ENCODE measurements at places on chromosomes 2 and 18.

GRCh38 chr2:237479747-237480146 lies 7.3 kb upstream of the MLPH start:
- no peak for DNase-seq

DNA sequence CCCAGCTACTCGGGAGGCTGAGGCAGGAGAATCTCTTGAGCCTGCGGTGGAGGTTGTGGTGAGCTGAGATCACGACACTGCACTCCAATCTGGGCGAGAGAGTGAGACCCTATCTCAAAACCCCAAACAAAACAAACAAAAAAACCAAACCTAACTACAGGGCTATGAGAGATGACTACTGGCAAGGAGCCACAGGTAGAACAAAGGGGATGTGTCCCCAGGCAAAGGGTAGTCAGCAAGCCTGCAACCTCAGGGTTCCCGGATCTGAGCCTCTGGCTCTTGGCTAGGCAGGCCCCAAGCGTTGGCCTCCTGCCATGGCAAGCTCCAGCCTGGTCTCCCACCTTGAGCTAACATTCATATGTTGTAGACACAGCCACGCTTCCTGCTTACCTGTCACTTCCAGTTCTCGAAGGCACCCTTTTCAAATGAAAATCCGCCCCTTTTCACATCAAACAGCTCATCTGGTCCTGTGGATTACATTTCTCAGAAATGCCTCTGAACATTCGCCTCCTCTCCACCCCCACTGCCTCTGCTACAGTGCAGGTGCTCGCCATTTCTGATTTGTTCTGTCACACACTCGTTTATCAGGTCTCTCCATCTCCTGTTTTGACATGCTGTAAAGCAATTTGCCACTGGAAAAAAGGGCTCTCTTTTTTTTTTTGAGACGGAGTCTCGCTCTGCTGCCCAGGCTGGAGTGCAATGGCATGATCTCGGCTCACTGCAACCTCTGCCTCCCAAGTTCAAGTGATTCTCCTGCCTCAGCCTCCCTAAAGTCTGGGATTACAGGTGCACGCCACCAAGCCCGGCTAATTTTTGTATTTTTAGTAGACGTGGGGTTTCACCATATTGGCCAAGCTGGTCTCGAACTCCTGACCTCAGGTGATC lies 13.1 kb upstream of the ACTR3 start:
- DNase-seq = no peak

- DNase-seq = no peak
These were observed 108.7 kb downstream of the UXS1 start for GRCh38 chr2:106085181-106085940.

DNA sequence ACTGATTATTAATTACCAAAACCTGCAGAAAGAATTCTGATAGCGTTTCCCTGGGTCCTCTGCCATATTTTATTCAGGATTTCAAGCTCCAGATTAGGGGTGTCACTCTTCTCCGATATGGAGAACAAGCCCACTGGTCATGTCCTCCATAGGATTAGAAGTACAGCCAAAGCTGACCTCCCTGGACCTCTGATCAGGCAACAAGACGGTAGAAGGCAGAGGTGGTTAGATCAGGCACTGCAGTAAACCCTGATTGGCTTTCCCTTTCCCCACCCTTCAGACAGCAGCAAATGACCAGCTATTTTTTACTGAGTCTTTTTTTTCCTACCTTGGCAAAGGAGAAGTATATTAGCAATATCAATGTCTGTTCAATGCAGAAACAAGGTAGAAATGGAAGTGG lies 37.7 kb downstream of the SPC25 start:
- DNase-seq = no peak

- DNase-seq = no peak
These were observed 56.2 kb downstream of the TMEM200C start for GRCh38 chr18:5839102-5839501.

DNA sequence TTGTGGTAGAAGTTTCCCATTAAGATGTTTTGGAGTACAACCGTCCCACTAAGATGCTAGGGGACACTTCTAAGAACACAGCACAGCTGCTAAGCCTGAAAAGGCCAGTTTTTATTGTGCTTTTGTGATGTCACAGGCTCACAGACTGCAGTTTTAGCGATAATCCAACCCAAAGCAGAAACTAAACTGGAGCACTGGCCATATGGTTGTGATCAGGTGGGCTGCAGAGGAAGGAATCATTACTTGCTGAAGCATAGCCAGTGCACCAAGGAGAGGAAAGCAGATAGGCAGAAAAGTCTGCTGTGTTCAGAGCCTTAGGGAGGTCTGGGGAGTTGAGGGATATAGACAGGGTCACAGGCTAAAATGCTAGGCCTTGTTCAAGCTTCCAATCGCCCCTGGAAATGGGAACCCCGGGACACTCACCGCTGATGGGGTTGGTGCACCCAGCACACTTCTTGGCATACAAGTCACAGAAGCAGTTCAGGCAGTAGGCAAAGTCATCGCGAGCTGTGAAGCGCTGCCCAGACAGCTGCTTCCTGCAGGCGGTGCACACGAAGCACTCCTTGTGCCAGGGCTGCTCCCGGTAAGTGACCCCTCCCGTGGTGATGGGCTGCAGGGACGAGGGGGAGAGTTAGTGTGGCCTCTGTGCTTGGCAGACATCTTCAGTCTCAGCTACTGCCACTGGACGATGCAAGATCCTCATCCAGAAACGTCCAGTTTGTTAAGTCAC lies 25.7 kb downstream of the C2orf49 start:
- no peak for DNase-seq

- DNase-seq = no peak
These were observed 135.9 kb downstream of the RHBDD1 start for GRCh38 chr2:226971770-226972169.

- DNase-seq = no peak
These were observed 1056.6 kb upstream of the CHAC2 start for GRCh38 chr2:52710810-52711618.

DNA sequence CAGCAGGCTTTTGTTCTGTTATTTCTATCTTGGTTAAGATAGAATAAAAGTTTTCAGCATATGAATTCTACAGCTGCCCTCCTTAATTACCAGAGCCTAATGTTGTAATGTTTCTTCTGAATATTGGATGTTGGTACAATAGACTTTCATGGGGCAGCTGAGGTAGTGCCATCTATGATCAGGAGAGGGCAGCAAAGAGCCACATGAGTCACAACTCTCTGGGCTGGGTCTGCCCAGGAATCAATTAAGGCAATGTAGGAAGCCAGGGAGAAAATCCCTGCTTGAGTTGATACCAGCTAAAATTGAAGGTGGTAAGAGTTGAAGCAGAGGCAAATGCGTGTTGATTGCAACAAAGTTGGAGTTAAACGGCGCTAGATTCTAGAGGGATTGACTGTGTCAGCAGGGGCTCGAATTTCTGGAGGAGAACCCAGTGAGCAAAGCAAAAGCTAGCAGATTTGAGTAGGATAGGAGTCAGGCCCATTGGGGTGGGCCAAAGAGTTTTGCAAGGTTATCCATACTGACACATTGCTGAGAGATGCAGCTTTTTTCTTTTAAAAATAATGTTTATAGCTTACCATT lies 10.6 kb upstream of the MC5R start:
- DNase-seq = peak; percentile 42

DNA sequence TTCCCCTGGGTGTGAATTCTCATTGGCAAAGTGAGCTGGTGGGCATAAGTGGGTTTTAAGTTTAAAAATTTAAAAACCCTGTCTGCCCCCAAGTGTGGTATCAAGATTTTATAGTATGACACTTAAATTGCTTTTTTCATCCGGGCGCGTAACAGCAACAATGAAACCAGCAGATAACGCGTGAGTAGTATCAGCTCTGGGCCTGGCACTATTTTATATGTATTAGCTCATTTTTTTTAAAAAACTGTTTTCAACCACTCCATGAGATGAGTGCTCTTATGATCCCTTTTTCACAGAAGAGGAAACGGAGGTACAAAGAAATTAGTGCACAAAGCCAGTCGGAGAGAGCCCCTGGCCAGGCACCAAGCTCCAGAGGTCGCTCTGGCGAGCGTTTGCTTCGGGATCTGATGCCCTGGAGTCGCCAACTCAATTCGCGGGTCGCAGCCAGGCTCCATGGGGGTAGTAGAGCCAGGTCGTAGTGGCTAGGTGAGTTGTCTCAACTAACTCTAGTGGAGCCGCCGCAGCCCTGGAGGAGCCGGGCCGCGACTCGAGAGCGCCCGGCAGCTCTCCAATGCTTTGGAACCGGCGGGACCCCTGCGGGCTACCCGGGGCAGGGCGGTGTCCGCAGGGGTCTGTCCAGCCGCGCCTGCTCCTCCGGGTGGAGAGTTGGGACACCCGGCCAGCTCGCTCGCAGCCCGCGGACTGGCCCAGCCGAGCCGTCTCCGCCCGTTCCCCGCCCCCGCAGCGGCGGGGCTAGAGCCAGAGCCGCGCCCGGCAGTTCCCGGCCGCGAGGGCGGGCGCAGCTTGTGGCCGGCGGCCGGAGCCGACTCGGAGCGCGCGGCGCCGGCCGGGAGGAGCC lies at the start of gene IL1R1:
TSS of gene IL1R1 (plus strand) at position 777 of the 859 bp plus-strand sequence. CDS start 14,979 bp downstream, outside the sequence.
- DNase-seq = no peak

GRCh38 chr2:24451805-24452501 lies 39.1 kb upstream of the NCOA1 start:
- DNase-seq = no peak

- DNase-seq = no peak
These were observed 324.0 kb downstream of the TXNL1 start for GRCh38 chr18:56314396-56314795.

- no peak for DNase-seq
These were observed 142.8 kb downstream of the GALNT3 start for GRCh38 chr2:165651233-165651632.

Data from activated naive CD4-positive, alpha-beta T cell (primary cell).